ENCODE measurements at places on chromosomes 3 and 15.

DNA sequence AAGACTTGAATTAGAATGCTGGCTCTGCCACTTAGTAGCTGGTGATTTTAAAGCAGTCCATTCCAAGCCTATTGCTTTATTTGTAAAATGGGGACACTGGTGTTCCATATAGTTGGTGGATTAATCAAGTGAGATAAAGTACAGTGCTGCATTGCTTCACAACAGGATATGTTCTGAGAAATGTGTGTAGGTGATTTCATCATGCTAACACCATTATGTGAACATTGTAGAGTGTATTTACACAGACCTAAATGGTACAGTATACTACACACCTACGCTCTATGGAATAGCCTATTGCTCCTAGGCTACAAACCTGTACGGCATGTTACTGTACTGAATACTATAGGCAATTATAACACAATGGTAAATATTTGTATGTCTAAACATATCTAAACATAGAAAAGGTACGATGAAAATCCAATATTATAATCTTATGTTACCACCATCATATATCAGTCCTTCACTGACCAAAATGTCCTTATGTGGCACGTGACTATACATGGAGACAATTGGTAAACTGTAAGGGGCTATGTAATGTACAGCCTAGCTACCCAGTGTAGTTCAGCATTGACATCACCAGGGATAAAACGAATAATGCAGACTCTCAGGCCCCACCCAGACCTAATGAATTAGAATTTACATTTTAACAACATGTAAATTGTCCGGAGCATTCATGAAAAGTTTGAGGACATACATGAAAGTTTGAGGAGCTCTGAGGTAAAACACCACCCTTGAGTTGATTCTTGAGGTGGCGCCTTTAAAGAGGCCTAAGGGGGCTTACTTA lies 121.4 kb upstream of the BFSP2 start:
- no peak for DNase-seq

GRCh38 chr3:22609139-22609538 lies 594.0 kb upstream of the UBE2E2 start:
- no peak for DNase-seq

- no peak for DNase-seq
These were observed 68.0 kb upstream of the RBMS3 start for GRCh38 chr3:29212789-29213433.

- no peak for DNase-seq
These were observed 11.1 kb downstream of the GPR176 start for GRCh38 chr15:39909007-39909406.

DNA sequence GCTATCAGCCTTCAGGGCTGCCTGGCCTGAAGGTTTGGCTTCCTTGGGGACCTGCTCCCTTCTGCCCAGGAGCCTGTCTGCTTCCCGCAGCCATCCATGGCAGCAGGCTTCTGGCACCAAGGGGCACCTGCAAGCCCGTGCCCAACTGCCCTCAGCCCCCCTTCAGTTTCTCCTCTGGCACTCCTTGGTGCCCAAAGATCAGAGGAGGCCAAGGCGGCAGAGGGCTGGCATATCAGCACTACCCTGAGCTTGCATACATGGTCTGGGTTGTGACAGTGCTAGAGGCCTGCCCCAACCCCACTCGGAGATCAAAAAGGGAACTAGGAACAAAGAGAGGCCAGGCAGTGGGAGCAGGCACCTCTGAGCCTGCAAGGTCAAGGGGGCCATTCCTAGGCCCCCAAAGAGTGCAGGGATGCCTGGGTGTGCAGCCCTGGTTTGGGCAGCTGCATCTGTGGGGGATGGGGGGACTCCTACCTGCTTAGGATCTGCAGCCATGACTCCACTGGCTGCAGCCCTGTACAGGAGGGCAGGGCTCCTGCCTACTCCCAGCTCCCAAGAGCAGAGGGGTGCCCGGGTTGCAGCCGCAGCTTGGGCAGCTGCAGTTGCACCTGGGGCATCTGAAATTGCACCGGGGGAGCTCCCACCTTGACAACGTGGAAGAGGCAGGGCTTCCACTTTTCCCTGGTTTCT lies 76.2 kb upstream of the TP63 start:
- no peak for DNase-seq

DNA sequence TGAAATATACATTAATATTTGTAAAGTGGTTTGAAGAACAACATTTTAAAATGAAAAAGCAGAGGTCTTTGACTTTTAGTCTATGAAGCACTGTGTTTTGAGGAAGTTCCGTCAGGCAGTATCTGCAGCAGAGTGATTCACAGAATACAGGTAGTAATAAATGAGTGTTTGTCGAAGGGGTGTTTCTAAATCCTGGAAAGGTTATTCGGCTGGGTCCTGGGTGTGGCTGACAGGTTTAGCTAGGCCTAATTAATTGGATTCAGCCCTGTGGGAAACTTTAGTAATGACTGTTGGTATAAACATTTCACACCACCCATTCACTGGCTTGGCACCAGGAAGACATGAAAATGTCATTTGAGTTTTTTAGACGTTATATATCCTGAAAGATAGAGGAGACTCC lies 51.3 kb downstream of the TIPARP start:
- no peak for DNase-seq

GRCh38 chr3:43369404-43370292 lies 83.3 kb downstream of the SNRK start:
- DNase-seq = no peak

GRCh38 chr3:154794391-154794790 lies 285.7 kb upstream of the MME start:
- no peak for DNase-seq

GRCh38 chr15:39735120-39735717 lies 47.4 kb downstream of the FSIP1 start:
- DNase-seq = no peak

- DNase-seq = no peak
These were observed 25.3 kb downstream of the CHD2 start for GRCh38 chr15:92925454-92925853.

DNA sequence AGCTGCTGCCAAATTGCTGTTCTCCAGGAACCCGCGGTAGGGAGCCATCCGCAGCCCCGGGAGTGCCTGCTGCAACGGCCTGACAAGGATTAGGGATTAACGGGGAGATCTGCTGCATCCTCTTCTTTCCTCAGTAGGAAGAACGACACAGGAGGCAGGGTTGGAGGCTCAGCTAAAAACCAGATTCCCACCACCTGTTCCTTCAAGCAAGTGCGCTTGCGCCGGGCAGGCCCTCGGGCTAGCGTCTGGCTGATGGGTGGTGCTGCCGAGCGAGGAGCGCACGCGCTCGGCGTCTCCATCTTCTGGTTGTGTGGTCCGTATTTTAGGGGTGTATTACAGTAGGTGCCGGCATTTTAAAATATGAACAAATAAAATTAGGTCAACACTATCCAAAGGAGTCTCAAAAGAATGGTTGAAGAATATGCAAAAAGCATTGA lies 25.4 kb upstream of the SLC25A26 start:
- peak; percentile 27 for DNase-seq
